Cerebellar nuclear complex (tissue), 1 donor: ENCODE measurements at places on chromosomes 16 and 17.

DNA sequence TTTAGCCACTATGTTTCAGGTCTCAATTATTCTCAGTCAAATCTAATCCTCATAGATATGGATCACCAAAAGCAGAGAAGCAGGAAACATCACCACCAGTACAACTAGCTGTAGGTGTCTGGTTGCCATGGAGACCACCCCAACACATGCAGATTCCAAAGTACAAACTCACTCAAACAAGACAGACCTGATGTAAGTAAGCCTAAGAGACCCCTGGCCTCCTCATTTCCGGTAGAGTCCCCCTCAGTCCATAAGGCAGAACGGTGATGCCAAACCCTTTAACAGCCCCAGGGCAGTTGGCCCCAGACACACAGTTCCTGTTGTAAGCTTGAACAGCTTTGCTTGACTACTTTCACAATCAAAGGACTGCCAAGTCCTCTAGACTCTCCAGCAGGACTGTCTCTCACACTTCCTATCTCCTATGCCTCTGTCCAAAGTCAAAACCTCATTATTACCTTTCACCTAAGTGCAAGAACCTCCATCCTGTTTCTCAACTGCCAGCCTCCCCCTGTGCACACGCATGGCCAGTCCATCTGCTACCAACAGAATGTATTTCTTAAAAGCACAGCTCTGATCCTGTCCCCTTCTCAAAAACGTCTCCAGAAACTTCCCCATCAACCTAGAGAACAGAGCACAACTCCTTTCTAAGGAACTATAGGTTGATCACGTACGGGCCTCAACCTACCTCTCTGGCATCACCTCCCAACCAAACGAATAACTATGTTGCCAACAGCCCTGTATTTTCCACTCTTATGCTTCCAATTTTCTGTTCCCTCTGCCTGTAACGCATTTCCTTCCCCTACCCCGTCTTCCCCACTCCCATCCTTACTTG, 23.9 kb downstream of the SLC39A11 start:
- DNase-seq = no peak

DNA sequence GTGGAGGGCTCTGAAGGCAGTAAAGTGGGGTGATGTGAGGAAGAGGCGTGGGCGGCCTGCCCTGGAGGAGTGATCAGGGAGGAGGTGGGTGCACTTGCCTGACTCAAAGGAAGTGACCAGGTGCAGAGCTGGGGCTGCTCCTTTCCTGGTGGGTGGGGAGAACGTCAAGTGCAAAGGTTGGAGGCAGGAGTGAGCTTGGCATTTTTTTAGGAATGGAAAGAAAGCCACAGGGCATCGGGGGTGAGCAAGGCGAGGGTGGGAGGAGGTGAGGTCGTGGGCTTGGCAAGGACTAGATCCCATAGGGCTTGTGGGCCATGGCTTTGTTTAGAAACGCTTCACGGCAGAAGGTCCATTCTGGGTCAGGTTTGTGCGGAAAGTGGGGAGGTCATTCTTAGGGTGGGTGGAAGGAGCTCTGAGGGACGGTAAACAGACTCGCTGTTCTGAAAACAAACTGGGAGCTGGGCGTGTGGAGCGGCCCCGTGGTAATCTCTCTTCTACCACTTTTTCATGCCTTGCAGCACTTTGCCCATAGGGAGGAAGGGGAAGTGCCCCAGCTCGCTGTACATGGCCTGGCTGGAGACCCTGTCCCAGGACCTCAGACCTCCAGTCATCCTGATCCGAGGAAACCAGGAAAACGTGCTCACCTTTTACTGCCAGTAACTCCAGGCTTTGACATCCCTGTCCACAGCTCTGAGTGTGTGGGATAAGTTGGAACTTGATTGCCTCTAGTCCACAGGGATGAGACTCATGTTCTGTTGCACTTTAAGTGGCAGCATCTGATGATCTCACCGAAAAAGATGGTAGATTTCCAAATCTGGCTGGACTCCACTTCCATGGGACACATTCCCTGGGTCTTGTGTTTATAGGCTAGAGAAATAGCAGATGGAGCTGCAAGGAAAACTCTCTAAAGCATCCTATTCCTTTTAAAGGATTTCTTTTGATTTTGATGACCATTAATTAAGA, 18.9 kb upstream of the HERPUD1 start:
- no peak for DNase-seq

DNA sequence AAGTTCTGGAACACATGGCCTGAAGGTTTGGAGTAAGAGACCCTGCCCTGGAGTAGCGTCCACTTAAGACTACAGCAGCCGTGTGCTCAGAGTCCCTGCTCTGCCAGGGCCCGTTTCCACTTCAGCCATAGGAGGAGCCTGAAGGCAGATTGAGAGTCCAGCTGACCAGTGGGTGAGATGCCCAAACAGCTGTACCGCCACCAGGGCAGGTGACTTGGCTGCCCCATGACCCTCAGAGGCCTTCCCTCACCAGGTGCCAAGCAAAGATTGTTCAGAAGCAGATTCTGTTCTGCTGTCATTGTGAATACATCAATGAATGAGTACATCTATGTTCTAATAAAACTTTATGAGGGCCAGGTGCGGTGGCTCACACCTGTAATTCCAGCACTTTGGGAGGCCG, 178.8 kb downstream of the RAB11FIP4 start:
- DNase-seq = no peak

- DNase-seq = no peak
Measured at GRCh38 chr17:65385726-65386125, 175.7 kb downstream of the AXIN2 start.

DNA sequence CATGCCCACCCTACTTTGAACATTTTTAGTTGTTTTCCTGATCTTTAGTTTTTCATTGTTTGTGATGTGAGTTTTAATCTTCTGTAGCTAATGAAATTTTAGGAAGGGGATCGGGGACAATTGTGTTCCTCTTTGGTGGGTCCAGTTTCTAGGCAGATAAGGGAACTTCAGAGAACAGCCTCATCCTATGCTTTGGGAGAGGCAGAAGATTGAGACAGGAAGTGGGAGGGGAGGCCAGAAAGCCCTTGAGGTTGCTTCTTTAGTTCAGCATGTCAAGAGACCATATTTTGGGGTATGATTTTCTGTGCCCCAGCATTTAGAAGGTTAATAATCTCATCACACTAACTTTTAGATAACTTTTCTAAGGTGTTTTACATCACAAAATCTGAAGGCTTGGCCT, 191.0 kb downstream of the TANC2 start:
- DNase-seq = no peak

DNA sequence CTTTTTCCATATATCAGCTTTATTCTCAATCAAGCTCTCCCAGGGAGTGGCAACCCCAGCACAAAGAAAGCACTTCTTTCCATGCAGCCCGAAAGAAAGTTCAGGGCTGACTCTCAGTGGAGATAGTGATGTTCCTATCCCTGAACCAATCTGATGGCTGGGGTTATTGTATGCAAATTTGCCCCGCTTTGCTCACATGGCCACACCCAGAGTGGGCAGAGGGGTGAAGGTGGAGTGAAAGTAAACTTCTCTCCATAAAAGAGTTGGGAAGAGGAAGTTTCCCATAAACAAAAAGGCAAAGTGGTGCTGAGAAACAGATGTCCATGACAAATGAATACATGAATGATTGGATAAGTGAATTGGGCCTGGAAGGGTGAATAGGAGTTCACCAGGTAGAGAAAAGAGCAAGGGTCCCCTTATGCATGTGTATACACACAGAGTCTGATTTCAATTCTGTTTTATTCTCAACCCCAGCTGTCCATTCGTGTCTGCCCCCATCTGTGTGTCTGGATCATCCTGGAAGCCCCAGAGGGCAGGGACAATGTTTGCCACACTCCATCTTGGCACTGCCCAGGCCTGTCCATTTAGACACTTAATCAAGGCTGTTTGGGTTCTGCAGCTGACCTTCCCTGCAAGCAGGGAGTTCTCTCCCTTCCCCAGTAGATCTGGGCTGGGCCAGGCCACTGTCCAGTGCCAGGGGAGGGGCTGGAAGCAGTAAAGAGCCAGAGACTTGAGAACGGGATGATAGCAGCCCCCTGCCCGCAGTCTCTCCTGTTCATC, 14.1 kb upstream of the NGFR start:
- no peak for DNase-seq

- no peak for DNase-seq
Measured at GRCh38 chr17:77959126-77959925, 823 bp downstream of the TNRC6C start.

DNA sequence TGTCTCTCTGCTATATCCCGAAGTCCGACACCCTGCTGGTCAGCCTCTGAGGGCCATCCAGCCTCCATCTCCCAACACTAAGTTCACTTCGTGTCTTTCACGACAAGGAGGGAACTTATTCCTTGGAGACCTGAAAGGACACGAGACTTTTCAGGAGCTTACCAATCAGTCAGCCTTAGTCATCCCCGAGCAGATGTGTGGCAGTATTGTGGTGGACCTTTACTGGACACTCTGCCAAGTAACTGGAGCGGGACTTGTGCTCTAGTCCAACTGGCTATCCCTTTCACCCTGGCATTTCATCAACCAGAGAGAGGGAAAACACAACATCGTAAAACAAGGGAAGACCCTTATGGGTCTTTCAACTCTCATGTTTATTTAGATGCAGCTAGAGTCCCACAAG, 87.1 kb downstream of the EMP2 start:
- DNase-seq = no peak

DNA sequence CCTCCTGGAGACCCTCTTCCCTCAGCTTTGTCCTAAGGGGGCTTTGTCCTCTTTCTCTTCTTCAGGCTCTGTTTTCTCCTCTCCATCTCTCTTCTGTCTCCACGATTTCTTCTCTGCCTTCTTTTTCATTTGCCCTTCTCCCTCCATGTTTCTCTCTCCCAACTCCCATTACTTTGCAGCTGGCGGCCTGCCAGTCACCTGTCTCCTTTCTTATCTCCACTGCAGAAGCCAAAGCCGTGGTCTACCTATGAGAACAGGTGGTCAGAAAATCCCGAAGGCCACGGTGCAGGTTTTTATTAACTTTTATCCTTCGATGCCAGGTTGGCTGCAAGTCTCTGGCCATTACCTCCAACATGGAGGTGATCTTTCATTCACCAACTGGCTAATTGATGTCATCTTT, 45.1 kb downstream of the FZD2 start:
- no peak for DNase-seq

- DNase-seq = no peak
Measured at GRCh38 chr16:88713568-88714419, 7.5 kb downstream of the CTU2 start.

- DNase-seq = no peak
Measured at GRCh38 chr17:59493867-59494266, 71.5 kb upstream of the DHX40 start.

GRCh38 chr17:69593716-69594115, 179.2 kb downstream of the MAP2K6 start:
- DNase-seq = no peak

DNA sequence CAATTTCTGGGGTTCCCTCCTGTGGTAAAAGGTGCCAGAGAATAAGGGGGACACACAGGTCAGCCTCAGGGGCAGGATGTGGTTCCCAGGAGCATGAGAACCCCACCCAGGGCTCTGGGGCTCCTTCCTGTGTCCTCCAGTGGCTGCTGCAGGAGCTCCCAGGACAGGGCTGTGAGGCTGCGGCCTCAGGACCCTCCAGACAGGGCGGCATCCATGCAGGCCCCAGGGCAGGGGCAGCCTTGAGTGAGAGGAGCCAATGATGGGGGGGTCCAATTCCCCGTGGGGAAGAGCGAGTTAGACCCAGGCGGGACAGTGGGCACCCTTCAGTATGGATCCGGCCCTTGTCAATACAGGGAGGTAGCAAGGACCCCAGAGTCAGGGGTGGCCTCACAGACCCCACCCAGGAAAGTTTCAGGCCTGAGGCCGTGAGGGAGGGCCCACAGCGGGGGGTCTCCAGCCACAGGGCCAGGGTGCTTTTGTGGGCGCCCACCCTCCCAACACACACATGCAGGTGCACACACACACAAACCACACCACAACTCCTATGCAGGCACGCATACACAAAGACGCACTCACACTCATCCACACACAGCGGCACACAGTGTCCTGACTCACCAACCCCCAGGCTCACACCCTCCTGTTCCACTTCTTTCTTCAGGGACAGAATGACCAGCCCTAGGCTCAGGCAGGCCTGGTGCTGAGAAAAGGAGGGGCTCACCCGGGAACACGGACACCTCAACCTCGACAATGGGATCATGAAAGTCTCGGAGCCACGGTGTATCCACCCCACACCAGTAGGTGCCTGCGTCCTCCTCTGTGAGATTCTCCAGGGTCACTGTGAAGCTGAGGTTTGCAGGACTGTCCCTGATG, 1.8 kb downstream of the CD300C start:
- DNase-seq = no peak

GRCh38 chr17:62090021-62090824, 25.1 kb upstream of the MED13 start:
- no peak for DNase-seq

- no peak for DNase-seq
Measured at GRCh38 chr17:39705786-39706348, 6.0 kb downstream of the ERBB2 start.

DNA sequence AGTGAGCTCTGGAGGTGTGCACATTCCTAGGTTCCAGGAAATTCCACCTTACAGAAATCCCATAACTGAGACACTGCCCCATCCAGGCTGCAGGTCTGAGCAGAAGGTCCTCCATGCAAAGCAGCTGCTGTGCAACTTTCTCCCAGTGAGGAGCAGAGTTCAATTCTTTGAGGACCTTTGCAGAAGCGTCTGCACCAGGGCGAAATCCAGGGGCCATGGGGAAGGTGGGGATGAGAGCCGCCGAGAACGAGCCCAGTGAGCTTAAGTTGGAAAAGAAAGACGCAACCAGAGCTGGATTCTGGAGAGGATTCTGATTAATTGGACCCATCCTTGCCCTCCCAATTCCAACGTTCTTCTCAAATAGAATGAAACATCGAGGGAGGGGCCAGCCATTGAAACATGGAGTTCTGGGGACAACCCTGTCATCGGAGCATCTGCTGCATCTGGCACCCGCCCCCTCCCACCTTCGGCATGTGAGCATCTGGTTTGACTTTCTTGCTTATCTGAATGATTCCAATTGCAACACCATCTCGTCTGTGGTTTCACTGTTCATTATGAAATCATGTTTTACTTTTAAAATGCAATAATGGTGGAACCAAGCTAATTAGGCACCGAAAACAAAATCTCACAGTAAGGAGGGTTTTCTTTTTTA, 190.6 kb upstream of the FOXF1 start:
- no peak for DNase-seq

- DNase-seq = no peak
Measured at GRCh38 chr17:75592348-75593020, 4.9 kb downstream of the MYO15B start.

DNA sequence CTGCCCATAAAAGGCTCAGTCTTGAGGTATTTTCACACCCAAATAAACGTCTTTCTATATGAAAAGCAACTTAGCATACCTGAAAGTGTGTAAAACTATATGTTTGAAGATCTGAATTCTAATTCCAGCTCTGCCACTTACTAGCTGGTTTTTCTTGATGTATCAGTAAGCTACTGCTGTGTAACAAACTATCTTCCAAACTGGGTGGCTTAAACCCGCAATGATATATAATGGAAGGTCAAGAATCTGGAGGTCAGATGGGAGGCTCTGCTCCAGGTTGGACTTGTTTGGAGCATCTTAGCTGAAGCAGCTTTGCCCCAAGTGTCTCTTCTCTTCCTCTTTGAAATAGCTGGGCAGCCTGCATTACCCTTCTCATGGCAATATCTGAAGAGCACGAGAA, 164.3 kb upstream of the IRX5 start:
- DNase-seq = no peak

DNA sequence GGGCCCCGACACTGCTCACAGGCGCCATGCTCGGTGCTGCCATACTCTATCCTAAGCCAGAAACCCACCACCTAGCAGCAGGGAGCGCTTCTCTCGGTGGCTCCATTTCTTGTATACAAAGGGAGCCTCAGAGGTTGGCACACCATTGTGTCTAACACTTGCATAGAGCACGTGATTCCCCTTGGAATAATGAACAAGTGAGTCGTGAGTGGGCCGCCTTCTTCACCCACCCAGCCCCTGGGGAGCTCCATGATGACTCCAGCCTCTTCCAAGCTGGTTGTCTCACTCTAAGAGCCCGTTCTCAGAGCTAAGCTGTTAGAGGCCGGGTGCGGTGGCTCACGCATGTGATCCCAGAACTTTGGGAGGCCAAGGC, 82.3 kb upstream of the ZNF469 start:
- DNase-seq = no peak
